ENCODE measurements at places on chromosomes 16 and 17.

- no peak for DNase-seq
Measured at GRCh38 chr16:16045879-16046278, 96.5 kb downstream of the ABCC1 start.

DNA sequence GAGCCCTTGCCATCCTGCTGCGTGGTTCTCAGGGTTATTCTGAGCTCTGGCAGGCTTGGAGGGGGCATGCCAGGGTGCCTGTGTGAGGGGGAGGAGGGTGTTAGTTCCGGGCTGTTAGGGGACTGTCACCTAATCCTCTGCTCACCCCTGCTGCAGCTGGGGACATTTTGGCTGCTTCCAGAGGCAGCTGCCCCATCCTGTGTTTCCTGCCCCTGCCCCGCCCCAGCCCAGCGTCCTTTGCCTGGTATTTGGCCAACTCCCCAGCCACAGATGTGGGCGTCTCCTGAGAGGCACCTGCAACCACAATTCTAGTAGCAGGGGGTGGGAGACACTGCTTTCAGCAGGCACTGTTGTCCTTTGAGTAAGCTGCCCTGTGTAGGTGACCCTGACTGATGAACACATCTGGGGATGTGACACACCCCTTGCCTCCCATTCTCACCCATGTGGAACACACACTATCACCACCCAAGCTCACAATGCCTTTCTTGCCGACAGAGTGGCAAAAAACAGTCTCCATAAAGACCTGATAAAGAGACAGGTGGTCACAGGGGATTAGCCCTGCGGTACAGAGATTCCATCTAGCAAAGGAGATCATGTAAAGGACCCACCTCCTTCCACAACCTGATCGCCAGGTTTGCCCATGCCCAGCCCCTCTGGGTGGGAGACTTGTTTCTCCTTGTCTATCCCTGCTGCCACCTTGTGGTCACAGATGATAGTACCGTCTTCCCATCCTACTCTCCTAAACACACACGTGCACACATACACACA, at the start of gene CHRNE:
Gene CHRNE (minus strand): TSS at position 48 of the 768 bp plus-strand sequence. CDS start 35 bp downstream, at position 13.
- peak; percentile 84 for DNase-seq

GRCh38 chr17:35022536-35023063, 40.9 kb downstream of the RFFL start:
- DNase-seq, result no peak

GRCh38 chr17:56020369-56020768, 132.9 kb upstream of the ANKFN1 start:
- DNase-seq, result no peak

- no peak for DNase-seq
Measured at GRCh38 chr16:12168074-12169000, 191.8 kb downstream of the SNX29 start.

Data from NCI-H2171 treated with DMSO at 0.1 percent for 48 hours (cell line).